ENCODE measurements at places on chromosomes 7 and 10. TPM values are rescaled to one million over a fixed set of nuclear protein-coding genes. Genes with fewer than 3 reads are reported as not detected.

The TIMM23 gene
- total RNA-seq: 90.9 TPM

The SHTN1 gene
- not detected for total RNA-seq

The HOXA11 gene
- not detected for total RNA-seq

The FKBP6 gene
- total RNA-seq: not detected

The PARG gene
- total RNA-seq: 34.8 TPM

The ARL3 gene
- 11.1 TPM for total RNA-seq

The GRM3 gene
- not detected for total RNA-seq

The IFIT1B gene
- total RNA-seq: not detected

The CAMK2B gene
- total RNA-seq: 1.9 TPM

The GRID1 gene
- total RNA-seq: not detected

The ASAH2B gene
- 2.6 TPM for total RNA-seq

The AKR1C1 gene
- 0.97 TPM for total RNA-seq

The SAMD9L gene
- 15.3 TPM for total RNA-seq

The NUTM2A gene
- 0.30 TPM for total RNA-seq

The HOXA3 gene
- total RNA-seq: not detected

The FXYD4 gene
- not detected for total RNA-seq

The GNAT3 gene
- total RNA-seq: not detected

The CFAP43 gene
- not detected for total RNA-seq

The SEMA3E gene
- total RNA-seq: not detected

The CLEC5A gene
- not detected for total RNA-seq

The SPDYE9 gene
- not detected for total RNA-seq

The NKX1-2 gene
- total RNA-seq: not detected

The NKX6-2 gene
- total RNA-seq: not detected

The IL2RA gene
- 1,808 TPM for total RNA-seq

The TYW1B gene
- total RNA-seq: 4.5 TPM

The NPY4R gene
- total RNA-seq: not detected

The CCDC3 gene
- 0.09 TPM for total RNA-seq

The CDC14C gene
- total RNA-seq: not detected

The ANKRD61 gene
- total RNA-seq: 0.25 TPM

The EN2 gene
- not detected for total RNA-seq

The AGAP6 gene
- total RNA-seq: 22.5 TPM

The PON1 gene
- not detected for total RNA-seq

The RBM33 gene
- 79.8 TPM for total RNA-seq

The SKAP2 gene
- total RNA-seq: 9.2 TPM

The SCIN gene
- not detected for total RNA-seq

The DUS4L gene
- 10.8 TPM for total RNA-seq

The CUBN gene
- total RNA-seq: 0.30 TPM

The NKX2-3 gene
- not detected for total RNA-seq

The LRRD1 gene
- total RNA-seq: 0.09 TPM

The CFAP70 gene
- 0.43 TPM for total RNA-seq

The SPRN gene
- total RNA-seq: not detected

The FZD8 gene
- 1.0 TPM for total RNA-seq

The FGFR2 gene
- not detected for total RNA-seq

The TSPAN12 gene
- total RNA-seq: not detected

The SFTPA1 gene
- not detected for total RNA-seq

The LEP gene
- not detected for total RNA-seq

The CCDC172 gene
- not detected for total RNA-seq

The RTKN2 gene
- total RNA-seq: 2.9 TPM

The FGL2 gene
- 1.1 TPM for total RNA-seq

The TMEM140 gene
- 3.0 TPM for total RNA-seq

The FIGNL1 gene
- 42.5 TPM for total RNA-seq

The OR2A12 gene
- total RNA-seq: not detected

Data from activated T-helper 2 cell treated with anti-CD3 and anti-CD28 coated beads, Interferon-gamma antibody, Interleukin-2, Interleukin-4, amounts not matched to agents 10 μg/mL and 5 μg/mL and 100 μg/mL, durations not matched to agents 14 hours and 24 hours and 36 hours (primary cell).